ENCODE measurements at places on chromosomes 2 and 18.

DNA sequence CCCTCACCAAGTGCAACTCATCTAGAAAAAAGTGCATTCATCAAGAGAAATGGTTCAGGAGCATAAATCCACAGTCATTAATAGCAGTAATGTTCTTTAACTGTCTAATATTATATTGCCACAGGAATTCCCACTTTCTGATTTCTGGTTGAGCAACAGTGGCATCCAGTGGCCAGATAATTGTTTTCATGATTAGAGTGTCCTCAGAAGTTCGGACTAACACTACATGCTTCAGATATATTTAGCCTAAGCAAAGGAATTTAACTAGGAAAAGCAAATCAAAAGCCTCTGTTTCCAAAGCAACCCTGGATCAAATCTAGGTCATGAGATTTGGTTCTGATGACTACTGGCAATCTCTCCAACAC, 9.8 kb upstream of the ERBB4 start:
- DNase-seq: no peak

DNA sequence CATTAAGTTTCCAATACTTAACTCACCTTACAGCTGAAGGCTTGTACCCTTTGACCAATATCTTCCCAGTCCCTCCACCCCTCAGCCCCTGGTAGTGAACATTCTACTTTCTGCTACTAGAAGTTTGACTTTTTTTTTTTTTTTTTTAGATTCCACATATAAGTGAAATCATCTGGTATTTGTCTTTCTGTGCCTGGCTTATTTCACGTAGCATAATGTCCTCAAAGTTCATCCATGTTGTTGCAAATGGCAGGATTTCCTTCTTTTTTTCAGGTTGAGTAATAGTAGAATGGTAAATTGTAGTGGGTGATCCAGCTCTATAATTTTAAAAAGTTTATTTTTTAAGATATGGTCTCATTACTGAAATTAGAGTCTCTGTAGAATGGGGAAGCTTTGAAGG, 316.0 kb downstream of the MTX2 start:
- no peak for DNase-seq

- DNase-seq: peak; percentile 32
Measured at GRCh38 chr2:147006736-147007141, 838.1 kb upstream of the ACVR2A start.

DNA sequence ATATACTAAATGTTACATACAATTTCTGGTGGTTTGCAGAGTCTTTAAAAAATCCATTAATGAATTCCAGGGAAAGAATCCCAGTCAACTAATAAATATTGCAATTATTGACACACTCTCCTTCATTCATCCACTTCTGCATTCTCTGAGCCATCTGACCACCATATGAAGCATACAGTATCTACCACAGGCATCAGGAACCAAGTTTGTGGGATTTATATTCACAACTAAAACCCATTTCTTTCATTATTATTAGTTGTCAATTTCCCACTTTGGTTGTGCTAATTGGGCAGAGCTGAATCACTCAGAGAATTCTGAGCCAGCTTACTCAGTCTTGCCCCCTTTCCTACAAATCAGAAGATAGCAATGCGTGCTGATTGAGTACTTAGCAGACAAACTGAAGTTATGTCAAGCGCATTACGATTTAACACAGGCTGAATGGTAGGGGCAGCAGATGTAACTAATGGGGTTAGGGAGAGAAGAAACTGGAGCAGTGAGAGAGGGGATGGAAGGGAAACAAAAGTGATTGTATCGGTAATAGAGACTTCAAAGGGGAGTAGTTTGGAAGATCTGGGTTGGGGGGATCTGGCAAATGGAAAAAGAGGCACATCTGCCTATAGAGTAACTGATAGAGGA, 52.3 kb downstream of the ZEB2 start:
- DNase-seq: no peak

- peak; percentile 40 for DNase-seq
Measured at GRCh38 chr2:98412751-98413458, 31.8 kb upstream of the INPP4A start.

Measured in hindlimb muscle (tissue), 1 donor.